ENCODE measurements at places on chromosomes 1 and 21.

DNA sequence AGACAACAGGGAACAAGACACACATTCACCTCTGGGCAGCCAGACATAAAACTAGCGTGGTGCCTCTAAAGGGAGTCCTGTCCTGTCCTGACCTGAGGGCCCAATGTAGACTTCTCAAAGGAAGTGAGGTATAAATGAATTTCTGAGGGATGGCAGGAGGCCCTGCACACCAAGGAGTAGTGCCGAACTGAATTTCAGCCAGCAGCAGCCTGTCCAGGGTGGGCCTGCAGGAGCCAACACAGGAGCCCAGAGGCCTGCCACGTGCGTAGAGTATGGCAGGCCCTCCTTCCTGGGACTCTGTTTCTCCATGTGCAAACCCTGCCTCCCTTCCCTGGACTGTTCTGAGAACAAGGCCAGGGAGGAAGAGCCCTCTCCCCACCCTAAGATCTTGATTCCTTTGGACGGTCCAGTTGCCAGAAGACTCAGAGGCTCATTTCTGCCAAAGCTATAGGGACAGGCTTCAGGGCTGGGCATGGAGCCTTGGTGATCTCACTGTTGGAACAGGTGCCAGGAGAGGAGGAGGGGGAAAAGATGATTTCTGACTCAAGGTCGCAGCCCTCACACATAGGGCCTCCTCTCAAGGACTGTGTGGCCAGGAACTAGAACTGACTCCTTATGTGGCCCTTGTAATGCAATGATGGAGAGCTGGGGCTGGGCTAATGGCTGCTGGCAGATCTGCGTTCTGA, 1.8 kb upstream of the FABP3 start:
- no peaks in the 10 kb centered on the region for H3K27me3 ChIP-seq
- DNase-seq = no peak
- H3K36me3 ChIP-seq = no peaks in the 10 kb centered on the region
- peaks cover 18% of the 10 kb centered on the region for H3K4me1 ChIP-seq

DNA sequence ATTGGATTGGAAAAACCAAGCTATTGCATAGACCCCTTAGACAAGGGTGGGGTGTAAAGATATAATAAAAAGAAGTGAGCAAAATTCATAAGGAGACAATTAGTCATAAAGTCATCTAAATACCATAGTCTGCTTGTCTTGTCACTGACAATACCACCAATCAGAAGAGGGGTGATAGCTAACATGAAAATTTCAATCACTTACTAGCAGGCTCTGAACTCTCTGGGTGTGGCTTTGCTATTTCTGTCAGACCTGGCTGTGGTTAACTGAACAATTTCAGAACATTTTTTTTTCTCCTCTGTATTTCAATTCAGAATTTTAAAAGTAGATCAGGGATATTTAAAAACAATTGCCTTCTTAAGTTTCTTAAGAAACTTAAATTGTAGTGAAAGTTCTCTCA, 158.5 kb upstream of the PRMT6 start:
- no peaks in the 10 kb centered on the region for H3K4me1 ChIP-seq
- no peak for DNase-seq
- H3K27me3 ChIP-seq = peaks cover 2% of the 10 kb centered on the region

DNA sequence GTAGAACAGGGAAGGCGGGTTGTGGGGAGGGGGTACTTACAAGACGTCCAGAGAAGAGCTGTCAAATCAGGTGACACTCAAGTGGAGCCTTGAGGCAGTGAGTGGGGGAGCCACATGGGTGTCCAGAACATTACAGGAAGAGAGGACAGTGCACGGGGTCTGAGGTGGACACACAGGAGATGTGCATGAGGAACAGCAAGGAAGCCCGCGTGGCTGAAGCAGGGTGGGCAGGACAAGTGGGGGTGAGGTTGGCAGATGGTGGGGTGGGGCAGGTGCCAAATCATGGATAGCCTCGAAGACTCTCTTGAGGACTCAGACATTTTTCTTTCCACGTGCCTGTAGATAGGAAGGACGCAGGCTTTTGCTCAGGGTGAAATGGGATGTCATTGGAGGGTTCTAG, 921 bp downstream of the SMPDL3B start:
- H3K27me3 ChIP-seq = peaks cover 4% of the 10 kb centered on the region
- H3K36me3 ChIP-seq = no peaks in the 10 kb centered on the region
- no peak overlapping the region for H3K27ac ChIP-seq
- H3K4me1 ChIP-seq = peaks cover 13% of the 10 kb centered on the region

GRCh38 chr1:5889901-5890300, 102.3 kb downstream of the NPHP4 start:
- H3K4me3 ChIP-seq = no peak overlapping the region
- H3K4me1 ChIP-seq = no peaks in the 10 kb centered on the region
- DNase-seq = no peak
- peaks cover 1% of the 10 kb centered on the region for H3K27me3 ChIP-seq

- peaks cover 68% of the 10 kb centered on the region for H3K4me1 ChIP-seq
Measured at GRCh38 chr1:169885207-169885606, 8.5 kb downstream of the SCYL3 start.

DNA sequence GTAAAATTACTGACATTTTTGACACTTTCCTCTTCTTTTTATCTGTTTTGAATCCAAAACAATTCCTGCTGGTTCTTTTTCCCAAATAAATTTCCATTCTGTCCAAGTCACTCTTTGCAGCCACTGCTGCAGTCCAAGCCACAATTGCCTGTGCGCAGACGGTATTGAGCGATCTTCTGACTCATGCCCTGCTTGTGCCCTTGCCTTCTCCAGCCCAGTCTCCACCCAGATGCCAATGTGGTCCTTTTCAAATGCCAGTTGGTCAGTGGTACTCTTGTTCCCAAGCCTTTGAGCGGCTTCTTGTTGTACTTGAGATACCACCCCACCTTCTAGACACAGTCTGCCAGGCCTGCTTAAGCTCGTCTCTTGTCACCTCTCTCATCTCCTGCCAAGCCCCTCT, 78.9 kb downstream of the CAMTA1 start:
- no peak for DNase-seq
- peaks cover 6% of the 10 kb centered on the region for H3K36me3 ChIP-seq
- no peak overlapping the region for H3K27ac ChIP-seq
- peaks cover 19% of the 10 kb centered on the region for H3K4me1 ChIP-seq
